Retinal pigment epithelial cell (primary cell): ENCODE measurements at places on chromosomes 11 and 22.

DNA sequence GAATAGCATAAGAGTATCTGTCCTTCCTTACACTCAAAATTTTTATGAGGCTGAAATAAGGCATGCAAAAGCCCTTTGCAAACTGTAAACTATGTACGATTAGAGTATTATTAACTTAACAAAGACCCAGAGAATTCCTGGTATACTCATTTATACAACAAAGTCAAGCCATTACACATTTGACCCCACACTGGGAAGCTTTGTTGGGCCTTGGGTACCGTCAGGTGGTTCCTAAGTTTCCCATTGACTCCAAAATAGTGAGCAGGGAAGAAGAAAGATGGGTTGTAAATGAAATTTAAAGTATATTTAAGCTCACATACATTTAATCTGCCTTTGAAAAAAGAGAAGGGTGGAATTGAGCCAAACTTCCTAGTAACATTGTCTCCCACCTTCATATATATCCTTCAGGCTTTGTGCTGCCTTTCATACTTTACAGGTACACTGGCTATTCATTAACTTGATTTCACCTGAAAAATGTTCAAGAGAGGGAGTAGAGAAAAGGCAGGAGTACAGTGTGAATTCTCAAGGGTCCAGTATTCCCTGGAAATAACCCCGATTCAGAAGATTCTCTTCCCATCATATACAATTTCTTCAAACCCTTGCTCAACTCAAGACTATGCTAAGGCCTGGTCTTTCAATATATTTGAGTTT, 68.6 kb downstream of the SOX6 start:
- DNase-seq, result no peak

- DNase-seq, result no peak
Measured at GRCh38 chr11:1051356-1052132, 15.0 kb upstream of the MUC6 start.

GRCh38 chr22:36493690-36494110, 12.3 kb upstream of the TXN2 start:
- DNase-seq, result no peak

DNA sequence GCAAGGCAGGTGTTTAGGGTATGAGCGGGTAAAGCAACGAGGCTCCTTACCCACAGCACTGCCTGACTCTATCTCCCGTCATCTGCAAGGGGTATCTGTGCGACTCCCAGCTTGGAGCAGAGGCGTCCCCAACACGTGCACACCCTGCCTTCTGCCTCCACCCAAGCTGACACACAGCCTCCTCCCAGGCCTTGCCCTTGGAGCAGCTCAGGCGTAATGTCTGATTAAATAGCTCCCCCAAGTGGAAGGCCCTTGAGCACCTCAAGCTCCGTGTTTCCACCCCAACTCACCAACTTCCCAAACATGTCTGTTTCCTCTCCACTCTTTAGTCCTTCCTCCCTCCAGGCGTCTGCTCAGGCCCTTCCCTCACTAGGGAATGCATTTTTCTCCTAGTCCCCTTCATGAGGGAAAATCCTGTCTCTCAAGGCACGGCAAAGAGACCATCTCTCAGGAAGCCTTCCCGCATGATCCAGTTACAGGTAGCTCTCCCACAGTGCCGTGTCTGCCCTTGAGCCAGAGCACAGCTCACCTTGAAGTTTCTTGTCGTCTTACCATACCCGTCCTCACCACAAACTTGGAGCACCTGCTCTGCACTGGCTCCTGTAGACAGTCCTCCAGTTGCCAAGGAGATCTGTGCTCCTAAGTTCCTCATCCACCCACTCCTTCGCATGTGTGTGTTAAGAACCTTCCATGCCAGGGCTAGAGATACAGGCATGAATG, 15.8 kb downstream of the CYB5R2 start:
- DNase-seq, result peak; percentile 41

DNA sequence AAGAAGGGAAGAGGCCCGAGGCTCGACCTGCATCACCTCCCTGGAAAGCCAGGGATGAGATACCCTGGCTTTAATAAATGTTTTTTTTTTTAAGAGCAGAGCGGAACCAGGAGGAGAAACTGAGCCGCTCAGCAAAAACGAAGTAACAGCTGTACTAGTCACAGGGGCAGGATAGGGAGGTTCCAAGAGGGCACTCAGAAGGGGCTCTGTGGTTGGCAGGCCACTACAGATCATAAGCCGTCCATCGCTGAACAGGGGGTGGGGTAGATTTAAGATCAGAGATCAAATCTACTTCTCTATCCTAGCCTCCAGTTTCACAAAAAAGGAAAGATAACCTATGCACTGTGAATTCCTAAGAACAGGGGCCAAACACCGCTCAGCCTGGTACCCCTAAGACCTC, 625 bp downstream of the EIF3D start:
- DNase-seq, result no peak

DNA sequence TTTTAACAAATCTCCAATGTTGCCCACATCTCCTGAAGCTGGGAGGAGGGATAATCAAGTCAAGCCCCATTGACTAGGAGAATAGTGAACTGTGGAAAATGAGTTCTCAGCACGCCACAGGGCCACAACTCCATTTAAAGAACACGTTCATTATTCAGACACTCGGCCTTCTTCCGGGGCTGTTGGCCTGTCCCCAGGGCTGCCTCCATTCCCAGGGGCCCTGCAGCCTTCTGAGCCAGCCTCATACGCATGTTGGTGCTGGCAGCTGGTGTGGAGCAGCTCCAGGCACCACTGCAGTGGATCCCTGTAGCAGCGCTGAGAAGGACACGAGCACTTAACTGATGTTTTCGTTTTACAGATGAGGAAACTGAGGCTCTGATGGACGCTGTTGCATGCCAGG, 87.5 kb upstream of the RCN1 start:
- DNase-seq, result no peak

- DNase-seq, result no peak
Measured at GRCh38 chr11:95337972-95338429, 107.0 kb upstream of the SESN3 start.

- no peak for DNase-seq
Measured at GRCh38 chr22:46011627-46012181, 34.7 kb upstream of the WNT7B start.
